ENCODE measurements at places on chromosomes 12 and 14. TPM values are rescaled to one million over a fixed set of nuclear protein-coding genes. Genes with fewer than 3 reads are reported as not detected.
A peak's percentile ranks its signal among the peaks of the same experiment; 100 is the strongest.

Gene KCNH5
- total RNA-seq, result not detected

GRCh38 chr12:18262514-18262913 is 1.2 kb downstream of the PIK3C2G start:
- no peak for DNase-seq

Gene SYCP3
- not detected for total RNA-seq

DNA sequence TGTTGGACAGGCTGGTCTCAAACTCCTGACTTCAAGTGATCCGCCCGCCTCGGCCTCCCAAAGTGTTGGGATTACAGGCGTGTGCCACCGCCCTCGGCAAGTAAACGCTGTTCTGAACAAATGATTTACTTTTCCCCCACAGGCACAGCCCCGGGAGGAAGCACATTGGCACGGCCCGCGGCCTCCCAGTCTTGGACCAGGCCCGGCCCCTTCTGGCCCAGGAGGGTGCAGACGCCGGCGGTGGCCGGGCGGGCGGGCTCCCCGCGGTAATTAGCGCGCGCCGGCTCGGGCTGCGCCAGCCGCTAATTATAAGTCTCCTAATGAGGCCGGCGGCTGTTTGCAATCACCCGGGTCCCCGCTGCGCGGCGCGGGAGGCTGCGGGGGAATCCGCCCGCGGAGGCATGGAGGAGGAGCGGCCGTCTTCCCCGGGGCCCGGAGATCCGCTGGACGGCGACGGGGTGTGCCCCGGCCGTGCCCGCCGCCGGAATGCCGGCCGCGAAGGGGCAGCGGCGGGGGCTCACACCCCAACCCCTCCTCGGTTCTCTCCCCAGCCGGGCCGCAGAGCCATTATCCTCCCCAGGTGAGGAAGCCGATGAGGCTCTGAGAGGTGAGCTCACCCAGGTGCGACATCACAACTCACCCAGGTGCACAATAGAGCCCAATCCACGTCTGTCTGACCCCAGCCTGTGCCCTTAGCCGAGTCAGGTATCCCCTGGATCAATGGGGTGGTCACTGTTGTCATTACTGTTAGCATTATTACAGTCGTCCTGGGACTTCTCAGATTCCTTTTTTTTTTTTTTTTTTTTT is 3.3 kb upstream of the POP5 start:
- peak; percentile 54 for DNase-seq

GRCh38 chr14:47833011-47833410 is 157.6 kb upstream of the MDGA2 start:
- no peak for DNase-seq

DNA sequence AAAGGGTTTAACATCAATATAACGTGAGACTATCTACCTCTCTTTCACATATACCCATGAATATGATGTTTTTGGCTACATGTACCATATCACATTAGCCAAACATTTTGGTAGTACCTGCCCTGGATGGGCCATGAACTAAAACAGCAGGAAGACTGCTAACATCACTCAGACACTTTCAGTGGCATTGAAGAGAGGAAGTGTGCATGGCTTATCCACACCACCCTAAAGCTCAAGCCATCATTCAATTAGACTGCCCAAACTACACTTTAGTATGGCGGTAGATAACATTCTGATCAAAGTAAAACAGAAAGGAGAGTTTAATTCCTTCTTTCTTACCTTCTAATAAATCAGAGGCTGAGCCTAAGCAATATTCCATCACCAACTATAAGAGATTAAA is 103.0 kb downstream of the PEBP1 start:
- no peak for DNase-seq
